ENCODE measurements at places on chromosomes 6 and 20.

- no peak for DNase-seq
These were observed 11.1 kb downstream of the TOX2 start for GRCh38 chr20:43925801-43926200.

DNA sequence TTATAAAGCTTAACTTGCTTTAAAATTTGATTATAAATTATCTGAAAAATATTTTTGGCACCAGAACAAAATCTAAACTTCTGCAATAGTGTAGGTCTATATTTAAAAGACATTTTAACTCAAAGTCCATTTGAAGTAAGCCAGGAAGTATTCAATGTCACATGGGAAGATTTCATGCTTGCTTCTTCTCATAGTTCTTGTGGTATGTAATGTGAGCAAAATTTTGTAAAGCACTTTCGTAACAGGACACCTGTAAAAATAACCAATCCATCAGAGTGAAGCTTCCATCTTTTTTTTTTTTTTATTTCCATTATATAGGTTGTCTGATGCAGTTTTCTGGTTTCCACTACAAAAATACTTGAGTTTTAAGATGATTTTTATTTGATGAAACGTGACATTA is 386.1 kb downstream of the LAMA2 start:
- no peak for DNase-seq

DNA sequence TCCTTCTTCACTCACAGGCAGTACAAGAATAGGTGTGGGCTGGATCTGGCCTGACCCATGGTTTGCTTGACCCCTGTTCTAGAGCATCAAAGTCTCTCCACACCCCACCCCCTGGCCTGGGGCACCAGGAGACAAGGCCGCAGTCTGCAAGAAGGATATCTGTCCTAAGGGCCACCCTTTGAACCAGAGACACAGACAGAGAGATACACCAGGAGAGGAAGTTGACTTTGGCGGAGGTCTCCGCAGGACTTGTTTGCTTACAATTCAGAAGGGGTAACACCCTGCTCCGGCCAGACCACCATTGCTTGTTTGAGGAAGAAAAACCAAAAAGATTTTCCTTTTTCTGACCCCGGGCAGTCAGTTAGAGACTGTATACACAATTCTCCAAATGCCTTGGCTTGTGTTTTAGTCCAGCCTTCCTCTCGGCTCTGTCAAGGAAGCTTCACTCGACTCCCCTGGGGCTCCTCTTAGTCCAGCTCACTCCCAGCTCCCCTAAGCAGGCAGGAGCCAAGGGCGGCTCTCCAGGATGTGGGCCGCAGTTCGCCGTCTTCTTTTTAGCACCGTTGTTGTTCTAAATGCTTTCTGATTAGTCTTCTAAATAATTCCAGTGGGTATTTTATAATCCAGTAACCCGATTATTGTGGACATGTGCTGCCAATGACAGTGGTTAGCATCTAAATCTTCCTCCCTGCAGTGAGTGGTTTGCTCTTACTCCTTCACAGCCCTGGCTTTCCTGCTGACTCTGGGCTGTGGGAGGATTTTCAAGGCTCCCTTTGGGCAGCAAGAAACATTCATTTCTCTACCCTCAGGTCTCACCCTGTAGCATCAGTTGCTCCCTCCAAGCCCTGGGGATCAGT is 58.6 kb upstream of the MRPS10 start:
- peak; percentile 72 for DNase-seq

DNA sequence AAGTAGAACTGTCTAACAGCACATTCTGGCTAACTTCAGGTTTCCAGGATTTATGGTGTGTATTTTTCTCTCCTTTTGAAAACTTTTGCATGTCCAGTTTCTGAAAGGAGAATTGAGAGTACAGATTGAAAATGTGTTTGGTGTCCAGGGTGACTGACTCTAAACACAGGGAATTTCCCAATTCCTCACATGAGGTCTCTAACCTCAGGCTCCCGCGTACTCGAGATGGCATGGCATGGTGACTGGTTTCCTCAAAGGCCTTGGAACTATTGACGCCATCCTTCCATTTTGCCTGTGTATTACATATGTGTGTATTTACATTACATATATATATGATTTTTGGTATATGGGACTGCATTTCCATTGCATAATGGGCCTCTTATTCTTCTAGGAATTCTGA is 52.5 kb downstream of the PRND start:
- DNase-seq: no peak

- DNase-seq: no peak
These were observed 193.4 kb upstream of the PRDM1 start for GRCh38 chr6:105892577-105893262.

DNA sequence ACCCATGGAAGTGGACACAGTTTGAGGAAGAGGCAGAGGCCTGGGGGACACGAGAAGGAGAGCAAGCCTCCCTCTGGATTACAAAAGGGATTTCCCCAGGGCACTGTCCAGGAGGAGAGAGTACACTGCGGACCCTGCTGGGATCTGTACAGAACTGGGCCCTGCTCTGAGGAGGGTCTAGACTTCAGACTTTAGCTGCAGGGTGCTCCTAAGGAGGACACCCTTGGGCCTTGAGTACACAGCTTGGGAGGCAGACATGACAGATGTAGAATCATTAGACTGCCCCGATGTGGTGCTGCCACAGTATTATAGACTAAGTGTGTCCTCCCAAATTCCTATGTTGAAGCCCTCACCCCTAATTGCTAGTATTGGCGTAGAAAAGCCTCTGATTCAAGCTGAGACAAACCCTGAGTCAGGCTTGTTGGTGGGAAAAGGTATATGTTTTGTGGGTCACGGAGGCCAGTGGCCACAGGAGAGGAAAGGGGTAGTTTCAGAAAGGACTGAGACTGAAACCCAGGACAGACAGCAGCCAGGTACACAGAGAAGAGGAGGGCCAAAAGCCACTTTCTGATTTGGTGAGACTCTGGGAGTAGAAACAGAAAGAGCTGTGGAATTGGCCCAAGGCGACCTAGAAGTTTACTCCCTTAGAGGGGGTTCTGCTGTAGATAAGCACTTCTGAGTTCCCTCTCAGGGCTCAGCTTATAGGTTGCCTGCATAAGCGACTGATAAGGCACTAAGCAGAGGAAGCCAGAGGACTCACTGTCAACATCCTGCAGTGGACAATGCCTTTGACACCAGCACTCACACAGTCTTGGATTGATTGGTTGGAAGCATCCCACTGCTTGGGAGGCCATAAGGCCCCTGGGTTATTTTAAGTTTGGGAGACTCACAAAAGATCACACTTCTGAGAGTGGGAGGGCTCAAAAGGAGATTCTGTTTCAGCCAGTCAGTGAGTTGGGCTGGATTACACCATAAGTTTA is 16.5 kb upstream of the SH3BGRL2 start:
- DNase-seq: no peak

- DNase-seq: no peak
These were observed 5.7 kb downstream of the TMEM181 start for GRCh38 chr6:158565482-158566040.

- no peak for DNase-seq
These were observed 62.4 kb downstream of the TNFRSF21 start for GRCh38 chr6:47247227-47247797.

- DNase-seq: no peak
These were observed 26.2 kb downstream of the SLC16A10 start for GRCh38 chr6:111113336-111114086.

GRCh38 chr20:49324306-49324705 is 46.4 kb upstream of the ZNFX1 start:
- no peak for DNase-seq

- DNase-seq: no peak
These were observed 70.1 kb downstream of the KLHL32 start for GRCh38 chr6:96994660-96995059.

GRCh38 chr6:37320646-37321045 is 33.1 kb upstream of the RNF8 start:
- DNase-seq: no peak

- peak; percentile 34 for DNase-seq
These were observed 50.2 kb downstream of the ERMARD start for GRCh38 chr6:169801396-169802160.

DNA sequence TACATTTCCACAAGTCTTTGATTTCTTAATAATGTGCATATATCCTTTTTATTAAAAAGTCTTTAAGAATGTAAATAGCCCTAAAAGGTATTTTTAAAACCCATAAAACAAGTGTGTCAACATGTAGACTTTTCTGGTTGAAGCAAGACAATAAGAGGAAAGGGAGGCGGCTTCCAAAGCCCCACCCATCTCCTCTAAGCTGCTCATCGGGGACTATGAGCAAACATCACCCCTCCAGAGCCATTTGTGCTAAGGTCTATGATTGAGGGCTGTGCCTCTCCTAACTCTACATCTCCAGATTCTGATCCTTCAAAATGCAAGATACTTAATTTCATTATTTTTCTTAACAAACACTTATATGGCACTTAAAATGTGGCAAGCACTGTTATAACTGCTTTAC is 2.5 kb upstream of the NAA20 start:
- DNase-seq: no peak

Data from Right ventricle myocardium inferior (tissue), 1 donor.